RWPE2 (cell line): ENCODE measurements at places on chromosomes 7 and 10.

DNA sequence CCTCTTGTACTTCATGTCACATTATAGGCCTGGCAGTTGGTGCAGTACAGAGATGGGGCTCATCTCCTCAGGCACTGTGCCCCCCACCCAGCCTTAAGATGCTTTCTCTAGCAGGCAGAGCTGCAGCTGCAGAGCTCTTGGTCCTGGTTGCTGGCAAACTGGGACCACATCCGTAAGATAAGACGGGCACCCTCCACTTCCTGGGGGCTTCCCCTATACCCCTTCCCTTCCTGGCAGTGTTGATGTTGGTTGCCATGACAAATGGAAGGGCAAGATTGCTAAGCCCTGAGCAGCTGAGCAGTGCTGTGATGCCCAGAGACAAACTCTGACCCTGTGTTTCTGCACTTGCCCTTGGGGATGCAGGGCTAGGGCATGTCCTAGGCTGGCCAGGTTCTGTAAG, 103.4 kb upstream of the ANLN start:
- no peaks in the 10 kb centered on the region for H3K27me3 ChIP-seq
- H3K27ac ChIP-seq = no peak overlapping the region
- peaks cover 13% of the 10 kb centered on the region for H3K4me1 ChIP-seq

DNA sequence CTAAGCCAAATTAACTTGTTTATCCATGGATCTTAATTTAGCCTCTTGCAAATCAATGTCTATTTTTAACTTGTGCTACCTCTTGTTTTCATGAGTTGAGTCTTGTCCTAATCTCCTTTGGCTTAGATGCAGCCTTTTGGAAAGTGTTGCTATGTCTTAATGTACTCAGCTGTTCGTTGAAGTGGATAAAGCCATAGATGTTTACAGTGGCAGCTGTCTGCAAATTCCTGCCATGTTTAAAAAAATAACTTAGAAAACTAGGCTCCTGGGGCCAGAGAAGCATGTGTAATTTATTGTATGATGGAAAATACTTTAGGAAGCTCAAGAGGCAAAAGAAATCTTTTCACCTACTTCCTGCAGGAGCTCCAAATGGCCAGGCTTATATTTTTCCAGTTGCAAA, 253.1 kb upstream of the RHOBTB1 start:
- H3K27ac ChIP-seq = no peak overlapping the region
- no peak overlapping the region for H3K4me3 ChIP-seq
- H3K4me1 ChIP-seq = no peaks in the 10 kb centered on the region
- no peaks in the 10 kb centered on the region for H3K27me3 ChIP-seq
- H3K36me3 ChIP-seq = no peaks in the 10 kb centered on the region
- no peak for DNase-seq

- no peak for DNase-seq
- no peaks in the 10 kb centered on the region for H3K27me3 ChIP-seq
- H3K4me1 ChIP-seq = no peaks in the 10 kb centered on the region
- no peak overlapping the region for H3K4me3 ChIP-seq
- no peak overlapping the region for H3K27ac ChIP-seq
Measured at GRCh38 chr10:78248651-78249464, 215.2 kb downstream of the RPS24 start.

GRCh38 chr7:101817471-101818286, at the start of gene CUX1:
Gene CUX1, plus strand, starts transcription at chr7:101817626. Its CDS starts 14 bp downstream, at chr7:101817640.
- peak within 1 kb of the TSS; percentile 75 for H3K27ac ChIP-seq
- H3K27me3 ChIP-seq = no peaks in the 10 kb centered on the region
- H3K4me3 ChIP-seq = peak within 1 kb of the TSS; percentile 65
- DNase-seq = no peak
- H3K4me1 ChIP-seq = peaks cover 25% of the 10 kb centered on the region

DNA sequence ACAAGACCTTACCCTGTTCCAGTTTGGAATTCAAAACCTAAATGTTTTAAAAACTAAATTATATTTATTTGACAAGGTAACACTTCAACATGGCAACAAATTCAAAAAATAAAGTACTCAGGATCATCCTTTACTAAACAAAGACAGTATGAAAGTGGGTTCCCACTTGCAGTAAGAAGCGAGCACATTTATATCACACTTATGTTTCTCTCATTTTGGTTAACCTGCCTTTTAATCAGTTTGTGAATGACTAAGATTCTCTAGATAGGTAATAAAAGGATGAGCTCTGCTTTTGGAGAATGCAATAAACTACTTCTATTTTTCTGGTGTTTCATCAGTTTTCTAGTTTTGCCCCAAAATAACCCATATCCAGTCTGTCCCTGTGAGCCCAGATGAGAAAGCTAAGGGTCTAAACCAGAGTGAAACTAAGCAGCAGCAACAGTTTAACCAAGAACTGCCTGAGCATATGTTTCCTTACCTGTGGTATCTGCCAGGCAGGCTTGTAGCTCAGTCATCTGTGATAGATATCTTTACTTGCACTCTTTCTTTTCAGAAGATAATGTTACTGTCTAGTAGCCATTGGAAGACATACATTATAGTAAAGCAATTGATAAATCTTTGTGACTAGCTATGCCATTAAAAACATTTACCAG, 64.1 kb downstream of the ABLIM1 start:
- no peaks in the 10 kb centered on the region for H3K36me3 ChIP-seq
- no peak for DNase-seq
- H3K27me3 ChIP-seq = no peaks in the 10 kb centered on the region
- H3K4me3 ChIP-seq = no peak overlapping the region
- no peak overlapping the region for H3K27ac ChIP-seq
- H3K4me1 ChIP-seq = no peaks in the 10 kb centered on the region

- H3K27ac ChIP-seq = no peak overlapping the region
- no peaks in the 10 kb centered on the region for H3K4me1 ChIP-seq
- peaks cover 14% of the 10 kb centered on the region for H3K36me3 ChIP-seq
- H3K27me3 ChIP-seq = no peaks in the 10 kb centered on the region
Measured at GRCh38 chr7:75977743-75978142, 16.7 kb downstream of the TMEM120A start.

- H3K4me3 ChIP-seq = no peak overlapping the region
- H3K27ac ChIP-seq = no peak overlapping the region
- DNase-seq = no peak
- no peaks in the 10 kb centered on the region for H3K27me3 ChIP-seq
- H3K36me3 ChIP-seq = no peaks in the 10 kb centered on the region
Measured at GRCh38 chr7:28075674-28076358, 104.8 kb downstream of the JAZF1 start.

GRCh38 chr7:50980411-50980810, 197.7 kb upstream of the GRB10 start:
- H3K36me3 ChIP-seq = no peaks in the 10 kb centered on the region
- no peak for DNase-seq
- H3K4me3 ChIP-seq = no peak overlapping the region
- H3K27ac ChIP-seq = no peak overlapping the region
- H3K4me1 ChIP-seq = no peaks in the 10 kb centered on the region
- H3K27me3 ChIP-seq = no peaks in the 10 kb centered on the region

- peaks cover 3% of the 10 kb centered on the region for H3K4me1 ChIP-seq
- H3K27ac ChIP-seq = no peak overlapping the region
- H3K4me3 ChIP-seq = no peak overlapping the region
- DNase-seq = no peak
Measured at GRCh38 chr10:88565072-88565471, 18.0 kb downstream of the RNLS start.

DNA sequence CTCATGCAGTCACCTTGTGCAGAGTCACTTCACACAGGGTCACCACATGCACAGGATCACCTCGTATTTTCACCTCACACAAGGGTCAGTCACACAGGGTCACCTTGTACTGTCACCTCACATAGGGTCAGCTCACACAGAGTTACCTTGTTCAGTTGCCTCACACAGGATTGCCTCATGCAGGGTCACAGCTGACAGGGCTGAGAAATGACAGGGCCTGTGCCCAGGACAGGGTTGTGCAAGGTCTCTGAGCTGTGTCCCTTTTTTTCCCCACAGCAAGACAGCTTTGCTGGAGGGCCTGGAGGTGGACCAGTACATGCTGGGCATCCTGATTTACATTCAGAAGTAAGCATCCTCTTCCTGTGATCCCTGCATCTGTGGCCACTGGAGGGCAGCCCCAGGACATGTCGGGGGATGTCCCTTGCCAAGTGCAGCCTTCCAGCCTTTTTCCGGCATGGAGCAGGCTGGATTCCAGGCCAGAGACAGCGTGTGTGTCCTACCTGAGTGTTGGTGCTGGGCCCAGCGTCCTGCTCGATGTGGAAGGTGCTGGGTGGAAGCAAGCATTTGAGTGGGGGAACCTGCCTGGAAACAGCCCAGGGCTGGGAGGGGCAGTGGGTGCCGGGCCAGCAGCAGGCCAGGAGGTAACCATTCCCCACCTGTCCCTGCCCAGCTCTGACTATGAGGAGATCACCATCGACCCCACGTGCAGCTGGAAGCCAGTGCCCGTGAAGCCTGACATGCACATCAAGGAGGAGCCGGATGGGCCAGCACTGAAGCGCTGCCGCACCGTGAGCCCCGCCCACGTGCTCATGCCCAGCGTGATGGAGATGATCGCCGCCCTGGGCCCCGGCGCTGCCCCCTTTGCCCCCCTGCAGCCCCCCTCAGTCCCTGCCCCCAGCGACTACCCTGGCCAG, 16.3 kb downstream of the ZMIZ2 start:
- H3K27me3 ChIP-seq = no peaks in the 10 kb centered on the region
- H3K27ac ChIP-seq = no peak overlapping the region
- no peaks in the 10 kb centered on the region for H3K4me1 ChIP-seq
- H3K36me3 ChIP-seq = peaks cover 45% of the 10 kb centered on the region

GRCh38 chr10:104735757-104736391, 94.8 kb downstream of the SORCS3 start:
- no peaks in the 10 kb centered on the region for H3K4me1 ChIP-seq
- no peak overlapping the region for H3K27ac ChIP-seq
- H3K36me3 ChIP-seq = no peaks in the 10 kb centered on the region
- peaks cover 15% of the 10 kb centered on the region for H3K27me3 ChIP-seq
- no peak for DNase-seq
- no peak overlapping the region for H3K4me3 ChIP-seq

DNA sequence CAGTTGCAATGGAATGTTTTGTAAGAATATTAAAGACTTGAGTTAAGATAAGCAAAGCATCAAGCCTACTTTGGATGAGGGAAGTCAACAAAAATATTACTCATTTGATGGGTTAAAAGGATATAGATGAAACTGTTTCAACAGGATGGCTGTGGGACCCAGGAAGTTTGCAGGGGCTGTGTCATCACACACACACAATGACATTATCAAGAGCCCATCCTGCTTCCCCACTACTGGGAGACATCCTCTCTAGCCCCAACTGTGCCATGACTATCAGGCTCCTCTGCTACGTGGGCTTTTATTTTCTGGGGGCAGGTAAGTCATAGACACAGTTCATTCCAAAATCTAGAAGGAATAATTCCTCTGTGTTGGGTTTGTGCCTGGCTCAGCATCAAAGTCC, 78.8 kb upstream of the PRSS1 start:
- DNase-seq = no peak
- H3K4me1 ChIP-seq = no peaks in the 10 kb centered on the region
- no peaks in the 10 kb centered on the region for H3K36me3 ChIP-seq
- no peak overlapping the region for H3K4me3 ChIP-seq

- no peak for DNase-seq
- no peak overlapping the region for H3K27ac ChIP-seq
- H3K4me3 ChIP-seq = no peak overlapping the region
- no peaks in the 10 kb centered on the region for H3K4me1 ChIP-seq
Measured at GRCh38 chr10:82961864-82962263, 1086.9 kb downstream of the NRG3 start.

GRCh38 chr10:14074062-14074884, 256.5 kb downstream of the FRMD4A start:
- H3K27ac ChIP-seq = peak overlapping the region; percentile 83
- H3K36me3 ChIP-seq = no peaks in the 10 kb centered on the region
- H3K27me3 ChIP-seq = no peaks in the 10 kb centered on the region
- peak; percentile 98 for DNase-seq
- H3K4me1 ChIP-seq = peaks cover 19% of the 10 kb centered on the region

GRCh38 chr10:1368842-1369171, 312.6 kb downstream of the WDR37 start:
- H3K4me3 ChIP-seq = no peak overlapping the region
- peaks cover 25% of the 10 kb centered on the region for H3K4me1 ChIP-seq
- no peak for DNase-seq

DNA sequence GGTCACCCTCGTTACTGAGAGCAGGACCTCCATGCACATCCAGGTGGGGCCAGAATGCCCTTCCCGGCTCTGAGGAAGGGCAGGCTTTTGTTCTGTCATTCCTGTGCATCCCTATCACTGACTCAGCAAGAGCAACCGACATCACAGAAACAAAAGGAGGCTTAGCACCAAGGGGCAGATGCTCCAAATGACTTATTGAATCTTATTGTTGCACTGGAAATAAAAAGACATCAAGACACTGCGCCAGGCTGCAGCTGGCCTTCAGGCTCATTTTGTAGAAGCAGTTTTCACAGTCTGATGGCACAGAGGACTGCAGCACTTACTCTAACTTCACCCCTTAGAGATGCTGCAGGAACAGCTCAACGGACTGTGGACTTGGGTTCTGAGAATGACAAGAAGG, 126.4 kb downstream of the PAXIP1 start:
- DNase-seq = no peak
- H3K36me3 ChIP-seq = no peaks in the 10 kb centered on the region
- no peak overlapping the region for H3K4me3 ChIP-seq
- no peaks in the 10 kb centered on the region for H3K4me1 ChIP-seq

DNA sequence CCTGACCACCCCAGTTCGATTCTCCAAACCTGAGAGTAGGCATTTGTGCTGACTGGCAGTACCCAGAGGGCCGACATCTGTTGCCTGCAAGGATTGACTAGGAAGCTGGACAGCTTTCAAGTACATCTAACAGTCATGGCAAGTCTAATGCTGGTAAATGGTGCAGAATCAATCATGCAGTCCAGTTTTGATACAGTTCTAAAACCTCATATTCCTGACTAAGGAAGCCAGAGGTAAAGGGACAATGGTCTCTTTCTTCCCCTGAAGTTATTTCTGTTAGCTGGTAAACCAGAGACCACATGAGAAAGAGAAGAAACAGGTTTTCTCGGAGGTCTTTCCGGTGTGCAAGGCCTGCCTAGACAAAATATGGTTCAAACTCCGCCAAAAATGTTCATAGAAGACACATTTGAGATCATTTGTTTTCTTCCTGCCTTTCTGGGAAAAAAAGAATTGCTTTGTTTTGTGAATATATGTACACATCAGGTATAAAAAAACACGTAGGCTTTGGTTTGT, 97.1 kb downstream of the WDR37 start:
- H3K4me1 ChIP-seq = no peaks in the 10 kb centered on the region
- H3K27ac ChIP-seq = no peak overlapping the region
- DNase-seq = no peak
- H3K27me3 ChIP-seq = no peaks in the 10 kb centered on the region

GRCh38 chr10:20747782-20748181, 149.3 kb downstream of the NEBL start:
- DNase-seq = no peak
- no peak overlapping the region for H3K4me3 ChIP-seq
- H3K36me3 ChIP-seq = no peaks in the 10 kb centered on the region
- no peak overlapping the region for H3K27ac ChIP-seq
- H3K4me1 ChIP-seq = no peaks in the 10 kb centered on the region

GRCh38 chr10:125123476-125124114, 36.8 kb downstream of the CTBP2 start:
- peak; percentile 98 for DNase-seq
- no peaks in the 10 kb centered on the region for H3K27me3 ChIP-seq
- H3K36me3 ChIP-seq = peaks cover 61% of the 10 kb centered on the region
- H3K27ac ChIP-seq = peak overlapping the region; percentile 94
- peaks cover 78% of the 10 kb centered on the region for H3K4me1 ChIP-seq

GRCh38 chr10:61933859-61934555, 32.5 kb downstream of the ARID5B start:
- no peaks in the 10 kb centered on the region for H3K27me3 ChIP-seq
- H3K4me1 ChIP-seq = peaks cover 38% of the 10 kb centered on the region
- peaks cover 9% of the 10 kb centered on the region for H3K36me3 ChIP-seq
- no peak overlapping the region for H3K4me3 ChIP-seq
- DNase-seq = no peak

GRCh38 chr10:63027531-63027930, 105.6 kb upstream of the NRBF2 start:
- no peaks in the 10 kb centered on the region for H3K4me1 ChIP-seq
- DNase-seq = no peak
- H3K4me3 ChIP-seq = no peak overlapping the region
- no peaks in the 10 kb centered on the region for H3K36me3 ChIP-seq
- H3K27me3 ChIP-seq = peaks cover 4% of the 10 kb centered on the region
